Fibroblast of the conjunctiva (primary cell): ENCODE measurements at places on chromosomes 11 and 22.
A peak's percentile ranks its signal among the peaks of the same experiment; 100 is the strongest.

DNA sequence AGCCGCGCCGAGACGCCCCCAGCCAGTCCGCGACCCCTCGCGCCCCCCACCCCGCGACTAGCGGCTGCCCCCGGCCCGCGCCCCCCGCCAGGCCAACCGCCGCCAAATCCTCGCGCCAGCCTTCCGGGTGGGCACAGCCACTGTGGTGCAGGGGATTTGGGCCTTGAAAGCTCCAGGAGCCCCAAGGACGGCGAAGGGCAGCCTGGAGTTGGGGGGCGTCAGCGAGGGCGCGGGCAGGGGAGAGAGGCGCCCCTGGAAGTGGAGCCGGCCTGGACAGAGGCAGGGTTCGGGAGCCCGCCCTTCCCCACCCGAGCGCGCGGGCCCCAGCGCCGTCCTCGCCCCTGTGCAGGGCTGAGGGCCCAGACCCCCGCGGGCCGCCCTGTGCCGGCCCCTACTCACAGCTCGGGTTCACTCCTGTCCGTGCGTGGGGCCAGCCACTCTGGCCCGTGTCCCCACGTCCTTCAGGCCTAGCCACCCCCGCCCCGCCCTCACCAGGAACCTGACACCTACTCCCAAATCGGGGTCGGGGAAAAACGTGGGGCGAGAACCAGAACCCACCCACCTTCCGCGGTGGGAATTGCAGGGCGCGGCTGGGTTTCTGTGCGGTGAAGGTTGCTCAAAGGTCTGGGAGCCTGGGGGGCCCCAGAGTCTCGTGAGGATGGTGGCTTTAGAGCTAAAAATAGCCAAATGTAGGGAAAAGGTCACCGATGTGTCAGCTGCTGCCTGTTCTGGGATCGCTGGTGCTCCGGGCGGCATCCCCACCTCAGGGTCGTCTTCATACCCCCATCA lies at the start of gene CPT1B:
TSS of gene CPT1B (minus strand) at position 441 of the 789 bp plus-strand sequence. CDS start 512 bp downstream, outside the sequence.
- DNase-seq = no peak

GRCh38 chr11:79634905-79635304 lies 194.1 kb upstream of the TENM4 start:
- DNase-seq = no peak

GRCh38 chr22:21712751-21713427 lies 22.7 kb downstream of the YPEL1 start:
- peak; percentile 61 for DNase-seq

DNA sequence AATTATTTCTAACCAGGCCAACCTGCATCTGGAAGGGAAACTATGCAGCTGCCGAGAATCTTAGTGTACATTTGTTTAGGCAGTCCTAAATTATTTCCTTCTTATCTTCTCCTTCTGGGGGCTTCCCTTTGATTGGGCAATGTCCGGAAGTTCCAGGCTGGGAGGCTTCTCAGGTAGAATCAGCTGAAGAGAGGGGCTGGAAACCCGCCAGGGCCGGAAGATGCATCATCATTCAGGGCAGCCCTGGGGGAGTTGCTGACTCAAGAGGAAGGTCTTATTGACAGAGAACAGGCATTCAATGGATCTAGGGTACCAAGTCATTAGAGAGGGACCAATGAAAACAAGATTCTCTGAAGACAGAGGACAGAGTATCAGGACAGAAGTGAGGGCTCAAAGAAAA lies 150.7 kb downstream of the BLID start:
- DNase-seq = peak; percentile 28

DNA sequence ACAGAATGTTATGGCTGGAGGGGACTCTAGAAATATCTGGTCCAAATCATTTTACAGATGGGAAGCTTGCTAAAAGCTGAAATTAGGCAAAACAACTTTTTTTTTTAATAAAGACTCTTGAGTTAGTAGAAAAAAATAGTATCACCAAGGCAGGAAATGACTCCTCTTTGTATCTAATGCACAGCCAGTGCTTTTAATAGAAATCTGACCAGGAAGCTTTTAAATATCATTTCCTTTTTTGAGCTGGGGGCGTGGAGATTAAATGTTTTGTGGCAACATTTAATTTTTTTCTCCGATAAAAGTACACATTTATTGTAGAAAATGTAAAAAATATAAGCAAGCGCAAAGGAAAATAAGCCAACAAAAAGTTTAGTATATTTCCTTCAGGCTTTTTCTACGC lies 22.5 kb downstream of the TRAF6 start:
- DNase-seq = no peak

DNA sequence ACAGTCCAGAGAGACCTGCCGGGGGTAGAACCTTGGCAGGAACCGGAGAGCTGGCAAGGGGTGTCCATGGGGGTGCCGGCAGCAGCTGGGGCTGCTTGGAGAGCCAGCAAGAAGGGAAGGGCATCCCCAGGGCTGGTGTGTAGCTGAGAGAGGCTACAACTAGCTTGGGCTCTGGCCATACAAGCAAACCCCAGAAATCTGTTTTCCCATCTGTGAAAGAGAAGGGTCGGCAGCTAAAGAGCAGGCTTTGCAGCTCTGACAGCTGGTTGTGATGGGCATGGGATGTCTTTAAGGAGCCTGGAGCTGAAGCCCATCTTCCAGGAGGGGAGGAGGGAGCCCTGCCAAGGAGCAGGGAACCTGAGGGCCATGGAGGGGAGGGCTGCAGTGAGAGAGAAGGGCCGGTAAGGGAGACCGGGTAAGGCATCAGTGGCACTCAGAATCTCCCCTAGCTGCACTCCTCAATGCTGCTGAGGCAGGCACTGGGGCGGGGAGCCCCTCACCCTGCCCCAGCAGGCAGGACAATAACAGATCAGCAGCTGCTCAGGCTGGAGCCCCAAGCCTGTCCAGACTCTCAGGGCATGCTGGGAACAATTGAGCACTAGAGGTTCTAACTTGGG lies 3.9 kb downstream of the CHST1 start:
- DNase-seq = no peak

DNA sequence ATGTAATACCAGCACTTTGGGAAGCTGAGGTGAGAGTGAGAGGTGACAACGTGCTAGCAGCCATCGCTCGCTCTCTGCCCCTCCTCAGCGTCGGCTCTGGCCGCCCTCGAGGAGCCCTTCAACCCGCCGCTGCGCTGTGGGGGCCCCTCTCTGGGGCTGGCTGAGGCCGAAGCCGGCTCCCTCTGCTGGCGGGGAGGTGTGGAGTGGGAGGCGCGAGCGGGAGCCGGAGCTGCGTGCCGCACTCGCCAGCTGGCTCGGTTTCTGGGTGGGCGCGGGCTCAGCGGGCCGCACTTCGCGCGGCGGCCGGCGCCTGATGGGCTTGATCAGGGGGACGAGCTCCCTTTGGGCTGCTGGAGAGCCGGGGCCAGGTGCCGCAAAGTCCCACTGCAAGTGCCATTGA lies 98.9 kb upstream of the UBASH3B start:
- no peak for DNase-seq

GRCh38 chr22:20979243-20979809 lies 2.8 kb upstream of the LZTR1 start:
- DNase-seq = peak; percentile 65

- no peak for DNase-seq
Observed at GRCh38 chr11:61999141-61999975, 31.9 kb upstream of the FTH1 start.

- DNase-seq = no peak
Observed at GRCh38 chr11:47786373-47786772, 19.2 kb upstream of the FNBP4 start.

- DNase-seq = no peak
Observed at GRCh38 chr22:37259540-37260029, 15.5 kb upstream of the RAC2 start.

GRCh38 chr22:23862103-23862502 lies 4.4 kb downstream of the SLC2A11 start:
- peak; percentile 38 for DNase-seq

DNA sequence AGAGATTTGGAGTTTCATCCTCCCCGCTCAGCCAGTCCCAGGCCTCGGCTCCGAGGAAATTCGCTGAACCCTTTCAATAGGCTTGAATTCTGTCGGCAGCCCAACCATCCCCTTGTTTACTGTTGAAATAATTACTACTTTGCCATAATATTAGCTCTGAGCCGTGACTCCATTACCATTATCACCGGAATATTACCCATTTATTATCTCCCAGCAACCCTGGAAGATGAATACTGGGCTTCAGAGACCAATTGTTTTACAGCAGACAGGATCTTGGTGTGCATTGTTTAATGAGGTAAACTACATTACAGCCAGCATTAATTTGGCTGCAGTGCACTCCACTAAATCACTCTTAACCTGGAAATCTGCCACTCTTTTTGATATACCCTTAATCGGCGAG lies 867.4 kb downstream of the NTM start:
- no peak for DNase-seq

GRCh38 chr22:39308614-39309363 lies 10.6 kb downstream of the RPL3 start:
- peak; percentile 92 for DNase-seq

DNA sequence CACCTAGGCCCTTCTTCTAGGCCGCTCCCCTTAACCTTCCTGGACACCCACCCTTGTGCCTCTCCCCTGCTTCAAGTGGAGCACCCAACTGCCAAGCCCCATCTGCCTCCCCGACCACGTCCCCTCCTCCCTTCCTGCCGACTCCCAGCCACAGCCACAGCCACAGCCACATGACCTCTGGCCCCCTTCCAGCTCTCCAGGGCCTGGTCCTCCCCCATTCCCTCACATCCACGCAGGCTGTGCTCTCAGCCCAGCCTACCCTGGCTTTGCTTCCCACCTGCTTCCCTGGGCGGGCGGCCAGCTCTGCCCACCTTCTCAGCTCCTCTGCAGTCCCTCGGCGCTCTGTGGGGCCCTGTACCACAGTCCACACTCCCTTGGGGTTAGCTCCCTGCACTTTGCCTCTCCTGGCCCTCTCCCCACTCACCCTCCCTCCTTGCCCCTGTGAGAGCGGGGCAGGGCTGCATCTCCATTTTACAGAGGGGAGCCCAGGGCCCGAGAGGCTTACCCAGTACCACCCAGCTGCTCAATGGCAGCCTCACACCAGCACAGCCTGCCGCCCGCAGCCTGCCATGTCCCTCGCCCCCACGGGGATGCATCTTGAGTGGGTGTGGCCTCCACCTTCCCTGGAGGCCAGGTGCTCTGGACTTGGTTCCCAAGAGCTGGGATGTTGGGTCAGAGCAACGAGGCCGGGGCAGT lies 20.3 kb downstream of the PARVG start:
- no peak for DNase-seq

- no peak for DNase-seq
Observed at GRCh38 chr11:76023236-76024068, 182.8 kb downstream of the WNT11 start.

GRCh38 chr11:44463751-44464150 lies 101.7 kb upstream of the CD82 start:
- no peak for DNase-seq

DNA sequence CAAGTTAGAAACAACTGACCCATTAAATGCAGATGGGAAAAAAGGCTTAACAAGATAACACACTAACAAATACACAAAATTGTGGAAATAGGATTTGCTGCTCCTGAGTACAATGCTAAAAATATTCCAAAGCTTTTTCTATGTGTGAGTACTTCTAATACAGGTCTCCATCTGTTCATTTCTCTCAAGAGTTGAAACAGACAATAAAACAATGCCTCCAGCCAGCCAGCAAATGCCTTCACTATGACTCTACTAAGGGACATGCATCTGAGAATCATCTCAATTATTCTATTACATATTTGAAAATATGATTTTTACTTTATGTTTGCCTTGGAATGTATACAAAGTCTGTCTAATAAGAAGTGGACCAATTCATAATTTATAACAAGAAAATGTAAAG lies 119.0 kb downstream of the CADM1 start:
- no peak for DNase-seq

GRCh38 chr11:70834277-70834940 lies 418.0 kb downstream of the SHANK2 start:
- no peak for DNase-seq

DNA sequence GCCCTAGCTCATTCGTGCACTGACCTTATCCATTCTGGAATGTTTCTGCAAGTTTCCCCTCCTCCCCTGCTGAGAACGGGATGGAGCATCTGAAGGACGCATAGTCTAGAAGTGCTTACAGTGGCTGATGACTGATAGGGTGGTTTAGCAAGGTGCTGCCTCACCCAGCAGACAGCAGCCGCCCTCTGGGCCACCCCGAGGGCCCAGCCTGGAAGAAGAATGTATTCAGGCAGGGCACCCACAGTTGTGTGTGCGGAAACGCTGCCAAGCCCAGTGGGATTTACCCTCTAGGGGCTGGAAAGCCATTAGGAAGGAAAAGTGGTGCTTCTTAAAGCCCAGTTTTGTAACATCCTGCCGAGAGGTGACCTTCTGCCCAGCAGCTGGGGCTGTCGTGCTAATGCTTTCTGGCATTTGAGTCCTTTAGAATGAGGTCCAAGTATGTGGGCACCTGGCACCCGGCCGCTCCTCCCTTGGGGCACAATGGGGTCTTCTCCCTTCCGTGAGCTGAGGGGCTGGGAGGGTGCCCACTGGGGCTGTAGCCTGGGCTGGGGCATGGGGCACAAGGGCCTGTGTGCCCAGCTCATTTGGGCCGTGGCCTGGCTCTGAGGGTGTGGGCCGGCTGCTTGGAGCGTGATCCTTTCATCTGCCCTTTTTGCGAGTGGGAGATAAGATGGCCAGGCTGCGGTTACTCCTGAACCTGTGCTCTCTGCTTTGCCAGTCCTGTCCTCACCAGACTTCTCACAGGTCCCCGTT lies 14.4 kb downstream of the FBLN1 start:
- no peak for DNase-seq

DNA sequence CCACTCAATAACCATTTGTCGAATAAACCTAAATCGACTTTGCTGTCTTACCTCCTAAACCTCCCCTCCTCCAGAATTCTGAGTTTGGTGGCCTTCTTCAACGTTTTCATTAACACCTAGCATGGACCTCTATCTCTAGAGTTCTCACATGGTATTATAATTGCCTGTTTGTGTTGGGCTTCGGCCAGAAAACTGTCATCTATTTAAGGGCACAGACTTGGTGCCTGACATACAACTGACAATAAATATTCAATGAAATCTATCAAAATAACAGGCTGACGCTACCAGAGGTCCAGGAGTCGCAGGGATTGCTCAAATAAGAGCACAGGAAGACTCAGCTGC lies 687 bp downstream of the ALKBH8 start:
- DNase-seq = no peak

- DNase-seq = no peak
Observed at GRCh38 chr11:121431820-121432526, 20.1 kb upstream of the SORL1 start.

GRCh38 chr22:37990301-37990700 lies 5.9 kb upstream of the SOX10 start:
- no peak for DNase-seq

DNA sequence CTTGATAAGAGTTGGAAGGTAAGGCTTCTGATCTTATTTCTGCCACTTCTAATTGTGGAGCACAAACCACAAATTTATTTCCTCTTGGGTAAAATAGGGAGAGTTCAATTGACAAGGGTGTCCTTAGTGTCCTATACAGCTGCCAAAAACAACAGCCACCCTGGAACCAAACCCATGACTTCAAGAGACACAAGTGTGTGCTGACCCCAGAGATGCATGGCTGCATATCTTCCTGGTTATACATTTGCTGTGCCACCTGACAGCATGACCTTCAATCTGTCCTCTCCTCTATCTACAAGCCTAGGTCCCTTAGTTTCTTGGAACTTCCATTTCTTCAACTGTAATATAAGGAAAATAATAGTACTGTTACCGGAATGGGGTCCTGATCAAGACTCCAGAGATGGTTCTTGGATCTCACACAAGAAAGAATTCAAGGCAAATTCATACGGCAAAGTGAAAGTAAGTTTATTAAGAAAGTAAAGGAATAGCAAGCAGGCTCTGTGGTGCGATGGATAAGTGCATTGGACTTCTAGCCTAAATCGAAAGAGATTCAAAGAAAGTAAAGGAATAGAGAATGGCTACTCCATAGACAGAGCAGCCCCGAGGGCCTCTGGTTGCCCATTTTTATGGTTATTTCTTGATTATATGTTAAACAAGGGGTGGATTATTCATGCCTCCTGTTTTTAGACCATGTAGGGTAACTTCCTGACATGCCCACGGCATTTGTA lies 15.5 kb upstream of the TMEM123 start:
- DNase-seq = no peak

- DNase-seq = no peak
Observed at GRCh38 chr11:62338218-62338617, 970 bp downstream of the ASRGL1 start.
